ENCODE measurements at places on chromosomes 13 and 19.

GRCh38 chr19:29422486-29423085 is 103.2 kb upstream of the VSTM2B start:
- DNase-seq: no peak

- peak; percentile 38 for DNase-seq
Measured at GRCh38 chr19:48249502-48250014, 6.2 kb downstream of the CARD8 start.

- no peak for DNase-seq
Measured at GRCh38 chr13:35473802-35474201, 2.7 kb downstream of the MAB21L1 start.

- no peak for DNase-seq
Measured at GRCh38 chr13:52868190-52868589, 19.8 kb upstream of the PCDH8 start.
